ENCODE measurements at places on chromosomes 5 and 9.
A peak's percentile ranks its signal among the peaks of the same experiment; 100 is the strongest.

DNA sequence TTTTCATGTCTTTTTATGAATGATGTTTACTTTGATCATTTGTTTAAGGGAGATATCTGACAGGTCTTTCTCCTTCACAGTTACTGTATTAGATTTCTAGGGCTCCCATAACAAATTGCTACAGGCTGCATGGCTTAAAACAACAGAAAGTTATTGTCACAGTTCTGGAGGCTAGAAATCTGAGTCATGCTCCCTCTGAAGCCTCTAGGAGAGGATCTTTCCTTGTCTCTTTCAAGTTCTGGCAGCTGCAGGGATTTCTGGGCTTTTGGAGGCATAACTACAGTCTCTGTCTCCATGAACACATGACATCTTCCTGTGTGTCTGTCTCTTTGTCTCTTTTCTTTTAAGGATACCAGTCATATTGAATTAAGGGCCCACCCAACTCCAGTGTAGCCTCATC is 557.3 kb upstream of the SEMA6A start:
- DNase-seq, result no peak

DNA sequence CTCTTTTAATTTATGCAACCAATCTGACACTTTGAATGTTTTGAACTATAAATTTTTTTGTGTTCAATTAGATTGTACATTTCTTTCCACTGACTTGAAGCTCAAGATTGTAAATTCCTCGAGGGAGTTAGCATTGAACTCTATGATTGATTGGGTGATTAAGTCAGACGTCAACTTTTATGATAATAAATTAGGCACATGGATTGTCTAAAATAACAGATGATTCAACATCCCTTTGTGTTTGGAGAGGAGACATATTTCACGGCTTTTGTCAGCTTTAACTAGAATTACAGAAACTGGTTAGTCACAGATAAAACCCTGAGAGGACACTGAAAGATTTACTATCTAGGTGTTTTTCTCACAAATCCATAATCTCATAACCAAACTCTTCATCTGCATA is 32.7 kb upstream of the TXNDC8 start:
- no peak for DNase-seq

GRCh38 chr5:143427122-143427735 is 23.7 kb upstream of the NR3C1 start:
- no peak for DNase-seq

DNA sequence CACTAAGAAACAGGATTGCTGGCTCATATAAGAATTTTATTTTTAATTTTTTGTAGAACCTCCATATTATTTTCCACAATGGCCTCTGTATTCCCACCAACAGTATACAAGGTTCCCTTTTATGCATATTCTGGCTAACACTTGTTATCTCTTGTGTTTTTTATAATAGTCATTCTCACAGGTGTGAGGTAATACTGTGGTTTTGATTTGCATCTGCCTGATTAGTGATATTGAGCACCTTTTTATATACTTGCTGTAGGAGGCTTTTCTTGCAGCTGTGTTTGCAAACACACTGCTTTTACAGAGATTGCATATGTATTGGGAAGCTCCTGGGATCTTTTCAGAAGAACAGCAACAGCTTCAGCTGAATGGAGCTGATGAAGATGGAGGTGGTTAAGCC is 164.8 kb downstream of the DEPDC1B start:
- DNase-seq, result no peak

- DNase-seq, result no peak
Measured at GRCh38 chr9:15121630-15122029, 185.4 kb downstream of the TTC39B start.

- no peak for DNase-seq
Measured at GRCh38 chr5:130651440-130651839, 513.6 kb downstream of the HINT1 start.

DNA sequence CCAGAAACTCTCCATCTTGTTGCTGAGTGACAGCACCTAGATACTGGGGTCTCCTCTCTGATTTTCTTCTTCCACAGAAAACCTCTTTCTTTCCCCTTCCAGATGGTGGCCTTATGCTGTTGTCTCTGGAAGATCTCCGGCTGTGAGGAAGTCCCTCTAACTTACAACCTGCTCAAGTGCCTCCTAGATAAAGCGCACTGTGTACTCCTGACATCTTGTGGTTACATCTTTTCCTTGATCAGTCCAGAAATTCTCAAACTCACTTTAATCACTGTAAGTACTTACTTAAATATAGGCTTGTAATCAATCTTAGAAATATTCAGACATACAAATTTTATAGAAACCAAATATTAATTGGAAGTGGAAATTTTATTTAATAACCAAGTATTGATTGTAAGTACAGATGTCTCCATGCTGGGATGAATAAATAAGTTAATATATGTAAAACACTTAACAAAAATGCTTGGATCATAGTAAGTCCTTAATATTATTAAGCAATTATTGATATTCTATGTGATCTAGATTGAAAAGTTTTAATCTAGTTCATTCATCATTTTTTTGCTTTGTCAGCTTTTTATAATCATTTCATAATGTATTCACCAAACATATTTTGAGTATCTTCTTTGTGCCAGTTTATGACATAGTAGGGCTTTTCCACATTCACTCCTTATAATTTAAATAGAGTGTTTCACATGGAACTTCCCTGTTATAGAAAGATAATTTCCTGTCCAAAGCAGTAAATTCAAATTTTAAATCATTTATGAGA is 1381.4 kb upstream of the CDH6 start:
- no peak for DNase-seq

DNA sequence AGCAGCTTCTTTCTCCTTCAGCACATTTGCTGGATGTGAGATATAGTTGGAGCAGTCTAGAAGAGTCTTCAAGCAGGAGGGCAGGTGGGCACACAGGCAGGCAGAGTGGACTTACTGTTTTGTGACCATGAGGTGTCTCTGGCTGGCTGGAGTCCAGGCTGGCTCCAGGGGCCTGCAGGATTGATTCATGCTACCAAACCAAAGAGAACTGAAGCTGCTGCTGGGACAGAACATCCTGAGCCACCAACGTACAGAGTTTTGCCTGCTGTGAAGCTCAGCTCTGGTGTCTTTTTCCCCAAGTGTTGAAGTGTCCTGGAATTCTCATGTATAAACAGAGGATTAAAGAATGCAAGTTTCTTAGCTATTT is 45.7 kb downstream of the CYSTM1 start:
- no peak for DNase-seq

DNA sequence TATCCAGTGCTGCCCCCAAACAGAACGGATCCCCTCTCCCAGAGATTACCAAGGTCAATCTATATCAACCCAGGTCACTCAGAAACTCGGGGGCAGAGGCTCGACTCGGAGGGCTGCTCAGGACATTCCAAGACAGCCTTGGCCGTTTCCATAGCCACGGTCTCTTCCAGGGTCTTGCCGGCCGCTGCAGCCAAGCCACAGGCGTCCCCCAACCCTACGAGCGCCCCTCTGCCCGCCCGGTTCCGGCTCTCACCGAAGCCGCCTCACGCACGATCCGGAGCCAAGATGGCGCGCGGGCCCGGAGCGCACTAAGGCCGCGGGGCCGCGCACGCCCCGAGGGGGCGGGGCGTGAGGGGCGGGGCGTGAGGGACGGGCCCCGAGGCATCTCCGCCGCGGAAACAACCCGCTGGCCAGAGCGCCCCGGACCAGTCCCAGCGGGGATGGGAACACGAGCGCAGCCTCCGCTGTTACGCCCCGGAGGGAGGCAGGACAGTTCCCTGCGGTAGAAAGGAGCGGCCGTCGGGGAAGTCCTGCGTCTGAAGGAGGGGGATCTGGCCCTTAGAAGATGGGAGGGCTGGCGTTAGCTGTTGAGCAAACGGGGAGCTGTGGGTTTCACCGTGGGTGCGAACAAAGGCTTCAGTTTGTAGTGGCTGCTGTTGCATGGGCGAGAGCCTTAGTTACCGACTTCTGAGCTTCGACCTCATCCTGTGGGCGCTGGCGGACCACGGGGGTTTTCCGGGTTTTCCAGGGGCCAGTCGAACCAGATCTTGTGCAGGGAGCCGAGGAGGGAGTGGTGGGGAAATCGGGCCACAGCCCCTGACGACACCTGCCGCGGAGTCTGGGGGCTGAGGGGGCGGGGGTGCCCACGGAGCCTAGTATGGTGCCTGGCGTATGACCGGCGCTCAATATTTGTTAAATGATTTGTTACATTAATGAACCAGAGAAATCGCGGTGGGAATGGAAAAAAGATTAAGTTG is at the start of gene RPP25L:
Gene RPP25L (minus strand): TSS at position 287 of the 977 bp plus-strand sequence. CDS start 801 bp downstream, outside the sequence.
- peak; percentile 93 for DNase-seq

- no peak for DNase-seq
Measured at GRCh38 chr5:55773057-55773456, 35.2 kb downstream of the DDX4 start.

DNA sequence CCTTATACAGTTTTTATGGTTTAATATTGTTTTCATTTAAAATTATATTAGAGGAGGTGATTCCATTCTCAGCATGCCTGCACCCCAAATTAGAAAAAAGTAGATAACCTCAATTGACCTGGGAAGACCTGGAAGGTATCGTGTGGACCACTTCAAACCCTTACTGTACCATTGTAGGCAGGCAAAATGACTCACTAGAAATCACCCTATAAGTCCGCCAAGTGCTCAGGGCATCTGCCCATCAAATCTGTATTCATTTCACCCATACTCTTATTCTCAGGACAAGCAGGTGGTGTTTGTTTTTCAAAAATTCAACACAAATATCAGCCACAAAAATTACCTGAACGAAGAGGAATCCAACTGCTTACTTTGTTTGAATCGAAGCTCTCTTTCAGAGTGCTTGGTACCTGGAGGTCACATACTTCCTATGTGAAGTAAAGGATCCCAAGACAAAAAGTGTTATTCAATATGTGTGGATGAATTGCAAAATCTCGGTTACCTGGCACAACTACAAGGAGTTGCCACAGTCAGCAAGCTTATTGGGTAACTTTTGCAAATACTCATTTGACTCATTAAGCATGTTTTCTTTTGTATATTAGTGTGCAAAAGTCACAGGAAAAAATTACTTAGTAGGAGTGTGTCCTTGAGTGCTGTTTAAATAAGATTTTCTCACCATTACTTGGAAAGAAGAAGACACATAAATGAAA is 216.2 kb downstream of the ENC1 start:
- no peak for DNase-seq

DNA sequence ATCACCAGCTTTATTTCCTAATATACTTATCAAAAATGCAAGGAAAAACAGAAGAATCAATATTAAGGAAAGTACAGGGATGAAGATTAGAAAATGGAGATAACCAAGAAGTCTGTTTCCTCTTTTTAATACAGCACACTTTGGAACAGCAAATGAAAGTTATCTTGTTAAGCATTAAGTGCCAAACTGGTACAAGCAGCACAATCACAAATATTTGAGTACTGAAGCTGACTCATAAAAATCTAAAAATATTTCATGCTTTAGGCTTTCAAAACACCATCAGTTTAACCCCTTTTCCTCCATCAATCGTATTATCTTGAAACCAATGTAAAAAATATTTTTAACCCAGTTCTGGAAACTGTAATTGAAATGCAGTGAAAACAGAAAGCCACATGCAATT is 2.7 kb downstream of the FBXW11 start:
- no peak for DNase-seq

- DNase-seq, result peak; percentile 3
Measured at GRCh38 chr9:69743930-69744329, 15.9 kb downstream of the PTAR1 start.

DNA sequence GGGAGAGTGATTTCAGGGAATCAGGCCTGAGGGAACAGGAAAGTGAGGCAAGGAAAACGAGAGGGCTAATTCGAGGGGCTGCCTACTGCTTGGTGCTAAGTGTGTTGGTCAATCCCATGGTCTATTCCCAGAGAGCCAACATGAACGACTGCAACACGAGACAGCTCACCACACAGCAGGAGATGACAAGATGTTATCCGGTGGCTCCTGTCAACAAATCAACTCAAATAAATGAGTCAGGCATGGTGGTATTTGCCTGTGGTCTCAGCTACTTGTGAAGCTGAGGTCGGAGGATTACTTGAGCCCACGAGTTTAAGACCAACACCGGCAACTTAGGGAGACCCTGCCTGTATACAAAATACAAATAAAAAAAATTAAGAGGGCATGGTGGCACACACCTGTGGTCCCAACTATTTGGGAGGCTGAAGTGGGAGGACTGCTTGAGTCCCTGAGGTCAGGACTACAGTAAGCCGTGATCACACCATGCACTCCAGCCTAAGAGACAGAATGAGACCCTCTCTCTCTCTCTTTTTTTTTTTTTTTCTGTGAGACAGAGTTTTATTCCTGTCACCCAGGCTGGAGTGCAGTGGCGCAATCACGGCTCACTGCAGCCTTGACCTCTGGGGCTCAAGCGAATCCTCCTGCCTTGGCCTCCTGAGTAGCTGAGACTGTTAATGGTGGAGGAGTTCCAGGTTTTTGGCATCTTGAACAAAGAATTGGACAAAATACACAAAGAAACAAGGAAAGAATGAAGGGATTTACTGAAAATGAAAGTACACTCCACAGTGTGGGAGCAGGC is 9.0 kb upstream of the FAF2 start:
- no peak for DNase-seq

DNA sequence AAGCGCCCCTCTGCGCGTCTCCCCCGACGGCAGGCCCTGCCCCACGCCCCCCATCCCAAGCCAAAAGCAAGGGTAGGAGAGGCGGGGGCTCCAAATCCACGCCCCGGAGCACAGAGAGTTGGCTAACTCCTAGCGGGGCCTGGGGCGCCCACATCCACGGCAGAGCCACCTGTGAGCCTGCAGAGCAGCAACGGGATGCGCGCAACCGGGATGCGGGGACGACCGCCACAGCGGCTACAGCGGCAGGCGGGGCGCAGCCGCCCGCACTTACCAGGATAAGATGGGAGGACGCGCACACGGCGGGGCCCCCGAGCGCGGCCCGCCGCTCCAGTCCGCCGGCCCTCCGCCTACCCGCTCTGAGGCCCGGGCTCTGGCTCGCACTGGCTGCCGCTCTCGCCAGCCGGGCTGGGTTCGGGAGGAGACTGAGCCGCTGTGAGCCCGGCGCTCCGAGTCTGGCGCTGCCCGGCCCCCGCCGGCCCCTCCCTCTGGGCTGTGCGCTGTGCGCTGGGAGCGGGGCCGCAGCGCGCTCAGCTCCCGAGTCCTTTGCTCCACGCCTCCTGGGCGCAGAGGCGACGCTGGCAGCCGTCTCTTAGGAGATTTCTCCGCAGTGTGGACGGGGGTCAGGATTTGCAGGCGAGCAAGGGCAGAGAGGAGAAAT is at the start of gene SLC24A2:
Gene SLC24A2 (minus strand): TSS at position 424 of the 658 bp plus-strand sequence.
- DNase-seq, result no peak

DNA sequence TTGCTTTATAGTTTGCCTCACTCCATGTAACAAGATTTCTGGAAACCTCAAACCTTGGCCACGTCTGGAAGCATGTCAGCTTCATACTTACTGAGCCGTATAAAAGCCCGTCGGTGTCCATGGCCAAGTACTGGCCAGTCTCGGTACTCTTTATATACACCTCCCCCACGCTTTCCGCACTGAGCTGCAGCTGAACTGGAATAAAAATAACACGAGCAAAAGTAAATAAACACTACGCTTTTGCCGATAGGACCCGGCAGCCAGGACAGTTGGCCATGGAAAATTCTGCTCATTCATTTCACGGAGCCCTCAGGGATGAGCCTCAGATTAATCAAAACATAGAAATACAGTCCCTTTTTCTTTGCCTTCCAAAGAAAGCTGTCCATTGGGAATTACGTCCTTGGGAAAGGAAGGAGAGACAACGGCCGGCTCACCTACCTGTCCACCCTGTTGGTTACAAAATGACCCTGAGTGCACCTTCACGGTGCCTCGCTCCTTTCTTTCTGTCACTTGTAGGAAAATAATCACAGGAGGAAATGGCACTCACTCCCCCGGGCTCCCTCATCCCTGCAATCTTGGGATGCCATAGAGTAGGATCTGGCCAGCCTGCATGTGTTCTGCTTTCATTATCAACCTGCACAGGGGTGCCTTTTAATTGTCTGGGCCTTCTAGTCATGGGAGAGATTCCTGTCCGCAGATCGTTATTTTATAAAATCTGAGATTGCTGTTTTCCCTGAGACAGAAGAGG is 85.1 kb downstream of the FGF1 start:
- DNase-seq, result no peak

All from germinal center (tissue), 1 donor.